Stimulated activated CD4-positive, alpha-beta T cell treated with anti-CD3 and anti-CD28 coated beads, TNF-alpha, amount 100 ng/mL, for 24 hours (primary cell): ENCODE measurements at places on chromosomes 3 and 15.

DNA sequence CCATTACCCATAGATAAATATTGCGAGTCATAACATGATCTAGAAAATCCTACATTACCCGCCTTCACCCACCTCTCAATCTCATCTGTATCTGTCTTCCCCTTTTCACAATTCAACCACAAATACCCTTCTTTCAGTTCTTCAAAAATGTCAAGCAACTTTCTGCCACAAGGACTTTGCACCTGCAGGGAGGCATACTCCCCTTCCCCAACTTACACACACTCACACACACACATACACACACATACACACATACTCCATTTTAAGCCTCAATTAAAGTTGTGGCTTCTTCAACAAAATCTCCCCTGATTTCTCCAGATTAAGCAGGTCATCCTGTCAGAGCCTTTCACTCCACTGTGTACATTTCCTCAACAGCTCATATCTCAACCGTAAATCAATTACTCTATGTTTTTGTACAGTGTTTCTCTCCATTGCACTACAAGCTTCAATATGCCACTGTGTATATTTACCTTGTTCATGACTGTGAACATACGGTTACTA is 33.1 kb upstream of the CCDC50 start:
- no peak for DNase-seq

- DNase-seq: no peak
Measured at GRCh38 chr3:51815614-51816013, 36.6 kb upstream of the IQCF6 start.

DNA sequence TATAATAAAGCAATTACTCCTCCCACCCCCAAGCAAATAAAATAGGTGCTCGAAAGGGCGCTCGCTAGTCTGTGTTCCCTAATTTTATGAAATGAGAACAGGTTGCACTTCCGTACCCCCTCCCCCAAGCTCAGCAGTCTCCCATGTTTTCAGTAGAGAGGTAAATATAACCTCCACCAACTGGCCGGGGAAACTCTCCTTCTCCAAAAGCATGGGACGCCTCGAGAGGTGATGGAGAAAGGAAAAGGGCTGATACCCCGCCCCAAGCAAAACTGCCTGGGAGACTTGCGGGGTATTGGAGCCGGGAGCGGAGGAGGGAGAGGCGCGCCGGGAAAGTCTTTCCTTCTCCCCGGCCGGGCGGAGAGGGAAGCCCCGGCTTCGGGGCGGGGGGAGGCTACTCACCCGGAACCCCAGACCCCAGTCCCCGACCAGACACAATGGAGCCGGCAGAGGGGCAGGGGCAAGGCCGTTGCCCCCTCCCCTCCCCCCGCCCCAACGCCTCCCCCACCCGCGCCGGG is 605 bp downstream of the DCUN1D1 start:
- no peak for DNase-seq

DNA sequence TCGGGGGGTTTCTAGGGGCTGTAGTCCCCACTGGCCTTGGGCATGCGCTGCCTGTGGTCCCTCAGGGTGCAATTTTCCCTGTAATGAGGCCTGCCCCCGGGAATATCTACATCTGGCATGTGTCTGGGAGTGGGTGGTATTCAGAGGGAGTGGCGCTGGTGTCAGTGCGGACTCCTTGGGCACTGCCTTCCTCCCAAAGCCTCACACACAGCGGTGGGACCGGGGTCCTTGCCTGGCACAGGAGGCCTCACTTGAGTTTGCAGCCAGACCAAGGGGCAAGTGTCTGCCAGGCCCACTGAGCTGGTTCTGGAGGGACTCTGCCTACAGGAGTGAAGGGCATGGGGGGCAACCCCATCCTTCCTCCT is 53.5 kb upstream of the PCSK6 start:
- no peak for DNase-seq

DNA sequence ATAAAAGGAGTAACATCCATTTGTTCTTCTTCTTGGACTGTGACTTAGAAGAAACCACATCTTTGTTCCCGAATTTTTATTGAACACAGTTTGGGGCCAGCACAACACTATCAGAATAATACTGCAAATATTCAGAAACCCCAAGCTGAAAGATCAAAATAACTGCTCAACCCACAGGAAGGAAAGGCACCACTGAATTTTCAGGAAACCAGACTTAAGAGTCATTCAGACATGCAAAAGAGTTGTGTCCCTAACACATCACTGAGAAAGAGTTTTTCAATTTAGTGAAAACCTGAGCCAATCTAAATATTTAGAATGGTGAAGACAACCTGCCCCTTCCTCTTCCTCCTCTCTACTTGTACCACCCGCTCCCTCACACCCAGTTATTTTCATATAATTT is 295.0 kb upstream of the RORA start:
- DNase-seq: no peak

DNA sequence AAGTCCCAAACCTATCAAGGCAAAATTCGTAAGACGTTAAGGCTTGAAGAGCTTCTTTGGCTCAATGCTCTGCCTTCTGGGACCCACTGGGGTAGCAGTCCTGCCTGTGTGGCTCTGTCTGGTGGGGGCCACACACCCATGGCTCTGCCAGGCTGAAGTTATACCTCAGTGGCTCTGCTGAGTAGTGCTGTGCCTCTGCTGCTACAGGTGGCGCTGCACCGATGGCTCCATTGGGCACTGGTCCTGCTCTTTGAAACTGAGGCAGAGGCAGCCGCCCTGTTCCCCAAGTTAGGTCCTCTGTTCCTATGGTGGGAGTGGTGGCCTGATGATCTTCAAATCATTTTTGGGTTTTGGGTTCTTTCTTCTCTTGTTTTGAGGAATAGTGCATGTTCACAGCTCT is 68.0 kb upstream of the AP4E1 start:
- DNase-seq: no peak

GRCh38 chr3:53202331-53203015 is 41.5 kb downstream of the PRKCD start:
- DNase-seq: no peak

DNA sequence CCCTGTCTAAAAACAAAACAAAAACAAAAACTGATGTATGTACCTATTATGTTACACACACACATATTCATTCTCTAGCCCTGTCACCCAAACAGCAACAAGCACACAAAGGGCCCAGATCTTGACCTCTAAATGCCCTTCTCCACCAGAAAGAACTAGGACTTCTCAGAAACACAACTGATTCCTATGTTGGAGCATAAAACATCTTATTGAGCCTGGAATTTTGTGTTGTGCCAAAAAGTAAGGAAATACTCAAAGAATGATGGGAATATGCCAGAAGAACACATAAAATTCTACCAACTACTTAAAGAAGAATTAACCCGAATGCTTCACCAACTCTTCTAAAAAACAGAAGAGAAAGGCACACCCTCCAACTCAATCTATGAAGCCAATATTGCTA is 66.7 kb upstream of the OCA2 start:
- DNase-seq: no peak

- DNase-seq: no peak
Measured at GRCh38 chr3:78741066-78741645, 1026.6 kb downstream of the ROBO1 start.

DNA sequence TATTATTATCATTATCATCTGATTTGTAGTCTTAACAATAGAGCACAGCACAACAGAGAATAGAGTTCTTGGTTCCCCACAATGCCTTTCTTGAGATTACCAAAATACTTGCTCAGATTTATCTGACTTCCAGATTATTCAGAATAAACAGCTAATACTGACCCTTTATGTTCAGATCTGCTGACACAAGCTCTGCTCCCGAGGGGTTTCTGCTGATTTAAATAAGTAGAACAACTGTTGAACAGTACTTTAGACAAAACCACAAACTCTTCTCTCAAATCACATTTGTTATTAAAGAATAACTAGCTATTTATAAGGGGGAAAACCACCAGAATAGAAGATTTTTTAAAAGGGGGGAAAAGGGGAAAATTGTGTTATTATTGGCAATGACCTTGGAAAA is 380.2 kb upstream of the ATP11B start:
- no peak for DNase-seq

GRCh38 chr15:57827021-57827420 is 120.5 kb downstream of the POLR2M start:
- DNase-seq: no peak

- no peak for DNase-seq
Measured at GRCh38 chr3:169811631-169812331, 889 bp upstream of the LRRIQ4 start.

GRCh38 chr15:67579164-67579563 is 36.7 kb downstream of the MAP2K5 start:
- no peak for DNase-seq

DNA sequence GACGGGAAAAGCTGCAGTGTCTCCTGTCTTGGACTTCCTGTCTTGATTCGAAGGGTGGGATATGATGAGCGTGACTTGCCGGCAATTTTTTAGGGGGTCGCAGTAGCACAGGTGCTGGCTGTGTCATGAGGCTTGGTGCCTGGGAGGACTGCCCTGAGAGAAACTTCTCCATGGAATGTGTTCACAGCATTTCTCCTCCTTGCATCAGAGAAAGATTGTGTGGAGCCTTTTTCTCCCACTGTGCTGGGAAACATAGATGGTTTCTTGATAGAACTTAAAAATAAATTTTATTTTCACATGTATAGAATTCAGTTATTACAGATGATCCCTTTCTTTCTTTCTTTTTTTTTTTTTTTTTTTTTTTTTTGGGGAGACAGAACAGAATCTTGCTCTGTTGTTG is 121.4 kb downstream of the KLHL25 start:
- no peak for DNase-seq

- no peak for DNase-seq
Measured at GRCh38 chr3:60675424-60675823, 575.8 kb downstream of the FHIT start.

GRCh38 chr3:115999001-115999585 is 375.8 kb downstream of the GAP43 start:
- DNase-seq: no peak

- no peak for DNase-seq
Measured at GRCh38 chr3:8764528-8764927, 4.9 kb downstream of the OXTR start.

DNA sequence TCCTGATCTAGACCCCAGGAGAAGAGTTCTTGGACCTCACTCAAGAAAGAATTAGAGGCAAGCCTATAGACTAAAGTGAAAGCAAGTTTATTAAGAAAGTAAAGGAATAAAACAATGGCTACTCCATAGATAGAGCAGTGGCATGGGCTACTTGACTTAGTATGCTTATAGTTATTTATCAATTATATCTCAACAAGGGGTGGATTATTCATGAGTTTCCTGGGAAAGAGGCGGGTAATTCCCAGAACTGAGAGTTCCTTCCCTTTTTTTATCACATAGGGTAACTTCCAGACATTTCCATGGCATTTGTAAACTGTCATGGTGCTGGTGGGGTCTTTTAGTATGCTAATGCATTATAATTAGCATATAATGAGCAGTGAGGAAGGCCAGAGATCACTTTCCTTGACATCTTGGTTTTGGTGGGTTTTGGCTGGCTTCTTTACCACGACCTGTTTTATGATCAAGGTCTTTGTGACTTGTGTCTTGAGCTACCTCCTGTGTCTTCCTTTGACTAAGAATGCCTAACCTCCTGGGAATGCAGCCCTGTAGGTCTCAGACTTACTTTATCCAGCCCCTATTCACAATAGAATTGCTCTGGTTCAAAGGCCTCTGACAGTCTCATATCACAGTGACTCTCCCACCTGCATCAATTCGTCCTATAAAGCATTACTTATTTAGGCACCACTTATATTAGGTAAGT is 35.3 kb upstream of the PLSCR2 start:
- no peak for DNase-seq

DNA sequence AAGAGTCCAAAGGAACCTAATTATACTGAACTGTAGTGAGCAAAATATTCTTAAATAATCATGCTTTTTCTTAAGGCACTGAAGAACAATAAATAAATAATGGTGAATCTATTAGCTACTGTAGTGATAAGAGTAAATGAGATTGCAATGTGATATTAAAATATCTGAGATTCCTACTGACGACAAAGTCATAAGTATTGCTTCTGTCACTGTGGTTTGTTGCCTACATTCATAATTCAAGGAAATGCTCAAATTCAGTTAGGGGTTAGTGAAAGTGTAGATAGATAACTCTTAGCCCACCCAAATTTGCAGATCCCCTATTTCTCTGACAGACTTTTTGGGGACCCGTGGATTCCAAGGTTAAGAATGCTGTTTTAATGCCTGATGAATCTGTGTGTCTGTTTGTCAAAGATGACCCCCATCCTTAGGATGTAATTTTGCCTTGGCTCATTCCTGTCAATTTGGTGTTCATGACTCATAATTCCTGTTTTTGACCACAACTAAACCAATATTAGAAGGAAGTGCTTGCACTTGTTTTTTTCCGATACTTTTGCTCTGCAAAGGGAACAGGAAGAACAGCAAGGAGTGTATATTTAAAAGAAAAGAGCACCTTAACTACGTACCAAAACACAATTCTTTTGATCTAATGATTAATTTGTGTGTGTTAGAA is 86.7 kb downstream of the MAGI1 start:
- no peak for DNase-seq

GRCh38 chr15:63523306-63523990 is 19.1 kb downstream of the USP3 start:
- no peak for DNase-seq

GRCh38 chr3:195253923-195254432 is 17.0 kb downstream of the XXYLT1 start:
- no peak for DNase-seq

DNA sequence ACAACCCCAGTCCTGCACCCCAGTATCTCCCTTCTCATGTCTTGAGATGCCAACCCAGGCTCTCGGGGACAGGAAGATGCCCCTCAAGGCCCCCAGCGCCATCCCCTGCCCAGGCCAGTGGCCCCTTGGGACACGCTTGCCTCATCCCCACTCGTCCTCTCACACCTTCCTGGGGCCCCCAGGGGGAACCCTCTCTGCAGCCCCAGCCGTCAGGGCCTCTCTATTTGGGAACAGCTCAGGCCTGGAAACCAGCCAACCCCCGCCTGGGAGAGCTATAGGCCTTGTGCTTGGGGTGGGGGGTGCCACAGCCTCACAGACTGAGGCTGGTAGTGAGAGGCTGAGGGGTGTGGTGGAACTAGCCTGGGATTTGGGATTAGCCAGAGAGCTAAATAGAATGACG is 7.8 kb downstream of the LINGO1 start:
- DNase-seq: no peak

DNA sequence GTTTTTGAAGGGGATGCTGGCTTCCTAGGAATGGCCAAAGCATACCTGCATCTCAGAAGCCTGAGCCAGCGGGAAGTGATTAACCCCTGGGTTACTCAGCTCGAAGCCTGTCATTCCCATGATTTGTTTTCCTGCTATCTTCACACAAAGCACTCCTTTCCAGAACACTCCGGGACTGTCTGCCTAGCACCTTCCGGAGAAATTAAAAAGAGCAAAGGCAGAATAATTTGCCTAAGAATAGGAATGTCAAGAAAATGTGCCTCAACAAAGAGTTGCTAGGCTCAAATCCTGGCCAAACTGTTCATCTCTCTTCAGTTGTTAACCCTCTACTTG is 34.1 kb downstream of the TPM1 start:
- DNase-seq: no peak

DNA sequence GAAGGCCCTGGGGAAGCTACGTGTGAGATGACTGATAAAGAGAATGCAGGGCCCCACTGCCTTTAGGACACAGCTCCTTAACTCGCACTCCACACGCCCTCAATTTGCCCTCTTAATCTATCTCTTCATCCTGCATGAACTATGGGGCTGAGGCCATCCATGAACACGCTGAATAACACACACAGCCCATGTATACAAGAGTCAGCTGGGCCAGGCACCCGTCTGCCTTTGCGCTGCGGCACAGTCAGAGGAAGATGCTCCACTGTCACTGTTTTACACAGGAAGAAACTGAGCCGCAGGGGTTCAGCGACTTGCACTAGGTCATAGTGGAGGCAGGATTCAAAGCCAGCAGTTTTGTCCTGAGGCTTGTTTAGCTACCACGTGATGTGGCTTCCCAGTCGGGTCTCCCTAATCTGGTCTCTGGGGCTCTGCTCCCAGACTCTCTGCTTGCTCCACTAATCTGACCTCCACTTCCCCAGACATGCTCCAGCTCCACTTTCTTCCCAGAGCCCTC is 43.9 kb downstream of the TLE3 start:
- DNase-seq: no peak
